ENCODE measurements at places on chromosomes 7 and 10. TPM values are rescaled to one million over a fixed set of nuclear protein-coding genes. Genes with fewer than 3 reads are reported as not detected.

DNA sequence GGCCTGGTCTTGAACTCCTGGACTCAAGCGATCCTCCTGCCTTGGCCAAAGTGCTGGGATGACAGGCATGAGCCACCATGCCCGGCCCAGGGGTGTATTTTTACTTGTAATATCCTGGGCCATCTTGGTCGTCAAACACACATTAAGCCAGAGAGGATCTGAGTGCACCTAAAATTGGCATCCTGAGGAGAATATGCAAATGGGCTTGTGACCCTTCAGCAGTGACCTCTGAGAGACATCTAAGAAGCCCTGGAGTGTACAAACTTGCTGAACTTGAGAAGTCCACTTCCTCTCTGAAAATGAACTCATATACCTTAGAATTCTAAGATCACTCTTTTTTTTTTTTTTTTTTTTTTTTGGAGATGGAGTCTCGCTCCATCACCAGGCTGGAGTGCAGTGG, 372.0 kb upstream of the C7orf33 start:
- DNase-seq = no peak

- DNase-seq = no peak
Observed at GRCh38 chr10:23199768-23200511, 7.8 kb downstream of the PTF1A start.

DNA sequence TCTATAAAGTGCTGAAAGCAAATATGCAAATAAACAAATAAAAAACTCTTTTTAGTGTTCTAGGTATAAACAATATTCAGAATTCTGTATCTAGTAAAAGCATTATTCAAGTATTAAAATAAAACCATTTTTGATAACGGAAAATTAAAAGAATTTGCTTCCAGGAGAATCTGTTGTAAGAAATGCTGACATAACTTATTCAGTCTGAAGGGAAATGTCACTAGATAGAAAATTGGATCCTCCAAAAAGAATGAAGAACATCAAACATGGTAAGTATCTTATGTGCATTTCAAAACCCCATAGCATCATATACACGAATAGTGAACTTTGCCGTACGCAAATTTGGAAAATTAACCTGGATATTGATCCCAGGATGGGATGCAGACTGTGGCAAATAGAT, 506.7 kb downstream of the GLRX3 start:
- DNase-seq = no peak

DNA sequence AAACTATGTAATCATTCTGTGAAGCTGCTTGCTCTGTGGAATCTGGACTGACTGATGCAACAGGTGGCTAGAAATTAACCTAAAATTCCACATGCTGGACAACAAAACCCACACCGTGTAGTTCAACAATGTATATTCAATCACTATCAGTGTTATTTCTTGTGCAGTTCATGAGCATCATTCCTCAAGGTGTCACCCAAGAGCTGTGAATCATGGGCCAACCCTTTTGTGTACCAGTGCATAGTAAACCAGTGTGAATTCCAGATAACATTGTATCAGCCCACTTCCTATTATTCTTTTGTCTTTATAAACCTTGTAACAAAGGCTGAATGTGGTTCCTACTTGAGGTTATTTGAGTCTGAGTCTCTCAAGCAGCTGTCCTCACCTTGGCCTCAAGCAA, 905.2 kb upstream of the ZNF722 start:
- no peak for DNase-seq

GRCh38 chr10:76285515-76285914, 854.1 kb downstream of the LRMDA start:
- no peak for DNase-seq

- DNase-seq = no peak
Observed at GRCh38 chr10:114931072-114931679, 6.8 kb upstream of the TRUB1 start.

The LYZL2 gene
- not detected for total RNA-seq

The CACNB2 gene
- 6.5 TPM for total RNA-seq

DNA sequence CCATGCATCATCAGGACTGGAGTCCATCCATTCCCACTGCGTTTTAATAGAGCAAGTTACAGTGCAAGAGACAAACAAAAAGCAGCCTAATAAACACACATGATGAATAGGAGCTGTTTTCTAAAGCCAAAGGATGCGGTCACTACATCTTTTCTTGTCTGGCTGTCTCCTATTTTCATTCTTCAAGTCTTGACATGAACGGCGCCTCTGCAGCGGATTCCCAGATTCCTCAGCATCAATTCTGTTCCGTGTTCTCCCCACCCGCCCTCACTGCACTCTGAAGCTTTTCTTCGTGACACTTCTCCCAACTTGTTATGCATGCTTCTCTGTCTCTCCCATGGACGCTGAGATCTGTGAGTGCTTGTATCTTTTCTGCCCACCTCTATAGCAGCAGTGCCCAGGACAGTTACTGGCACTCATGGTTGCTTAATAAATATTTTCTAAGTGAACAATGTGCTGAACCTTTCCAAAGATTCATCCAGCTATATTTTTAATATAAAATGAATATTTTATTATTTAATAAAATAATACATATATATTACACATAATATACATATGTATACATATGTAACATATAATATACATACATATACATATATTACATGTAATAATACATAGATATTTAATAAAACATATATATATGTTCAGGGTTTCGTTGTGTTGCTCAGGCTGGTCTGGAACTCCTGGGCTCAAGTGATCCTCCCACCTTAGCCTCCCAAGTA, 242.9 kb downstream of the ABCA13 start:
- no peak for DNase-seq

The FLNC gene
- total RNA-seq = 6.9 TPM

GRCh38 chr7:87878208-87878735, 2.0 kb downstream of the DBF4 start:
- DNase-seq = no peak

GRCh38 chr7:47507522-47507921, 74.4 kb downstream of the TNS3 start:
- DNase-seq = no peak

The RBP4 gene
- total RNA-seq = 0.72 TPM

GRCh38 chr7:105653441-105654005, 72.2 kb upstream of the EFCAB10 start:
- DNase-seq = no peak

- no peak for DNase-seq
Observed at GRCh38 chr10:95920798-95921426, 13.1 kb downstream of the CC2D2B start.

DNA sequence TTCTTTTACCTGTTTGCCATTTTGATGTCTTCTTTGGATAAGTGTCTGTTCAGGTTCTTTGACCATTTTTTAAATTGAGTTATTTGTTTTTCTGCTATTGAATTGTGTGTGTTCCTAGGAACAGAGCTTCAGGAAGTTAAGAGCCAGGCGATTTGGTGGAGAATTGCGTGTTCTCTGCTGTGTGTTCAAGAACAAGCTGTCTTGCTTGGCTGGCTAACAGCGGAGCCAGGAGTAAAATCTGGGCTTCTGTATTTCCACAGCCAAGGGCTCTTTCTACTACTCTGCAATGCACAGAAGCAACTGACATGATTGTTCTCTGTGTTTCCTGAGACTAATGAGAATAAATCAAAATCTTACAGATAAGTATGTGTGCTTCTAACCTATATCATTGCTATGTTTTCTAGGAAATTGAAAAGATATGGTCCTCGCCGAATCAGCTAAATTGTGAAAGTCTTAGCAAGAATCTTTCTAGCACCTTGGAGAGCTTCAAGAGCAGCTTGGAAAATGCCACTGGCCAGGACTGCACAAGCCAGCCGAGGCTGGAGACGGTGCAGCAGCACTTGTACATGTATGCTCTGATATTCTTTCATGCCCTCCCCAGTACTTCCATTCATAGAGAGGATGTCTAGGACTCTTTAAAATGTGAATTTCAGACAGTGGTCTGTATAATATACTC, 124.2 kb downstream of the ABCA13 start:
- DNase-seq = no peak

- no peak for DNase-seq
Observed at GRCh38 chr10:82206831-82207230, 331.8 kb downstream of the NRG3 start.

The MSRB2 gene
- 29.8 TPM for total RNA-seq

- DNase-seq = no peak
Observed at GRCh38 chr7:108604307-108605077, 34.8 kb downstream of the DNAJB9 start.

The CCDC3 gene
- 1.6 TPM for total RNA-seq

GRCh38 chr10:11224321-11224720, 206.6 kb downstream of the CELF2 start:
- no peak for DNase-seq

DNA sequence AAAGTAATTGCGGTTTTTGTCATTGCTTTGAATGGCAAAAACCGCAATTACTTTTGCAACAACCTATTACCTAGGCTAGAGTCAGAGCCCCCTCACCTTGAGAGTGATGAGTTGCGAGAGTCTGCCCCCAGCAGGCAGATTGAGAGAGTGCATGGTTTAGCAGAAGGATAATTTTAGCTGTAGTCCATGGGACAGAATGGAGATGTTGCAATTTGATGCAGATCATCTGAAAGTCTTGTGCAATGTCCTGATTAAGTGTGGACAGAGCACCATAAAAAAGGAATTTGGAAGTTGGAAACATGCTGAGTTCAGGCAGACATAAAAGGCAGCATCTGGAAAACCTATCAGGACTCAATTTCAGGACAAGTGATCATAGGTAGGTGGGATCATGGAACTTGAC, 48.7 kb downstream of the GPR141 start:
- DNase-seq = peak; percentile 16

The RADIL gene
- 2.0 TPM for total RNA-seq

The GPR85 gene
- total RNA-seq = 0.20 TPM

DNA sequence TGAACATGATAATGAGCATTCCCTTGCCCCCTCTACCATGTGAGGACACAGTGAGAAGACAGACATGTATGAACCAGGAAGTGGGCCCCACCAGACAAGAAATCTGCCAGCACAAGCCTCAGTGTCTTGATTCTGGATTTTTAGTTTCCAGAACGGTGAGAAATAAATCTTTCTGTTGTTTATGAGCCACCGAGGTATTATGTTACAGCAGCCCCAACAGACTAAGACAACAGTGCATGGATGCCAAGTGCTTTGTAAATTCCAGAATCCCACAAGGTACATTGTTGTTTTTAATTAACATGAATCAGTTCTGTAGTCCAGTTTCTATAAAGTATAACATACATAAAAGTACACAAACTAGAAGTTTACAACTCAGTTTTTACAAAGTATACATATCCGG, 162.2 kb downstream of the ARHGAP21 start:
- DNase-seq = no peak

DNA sequence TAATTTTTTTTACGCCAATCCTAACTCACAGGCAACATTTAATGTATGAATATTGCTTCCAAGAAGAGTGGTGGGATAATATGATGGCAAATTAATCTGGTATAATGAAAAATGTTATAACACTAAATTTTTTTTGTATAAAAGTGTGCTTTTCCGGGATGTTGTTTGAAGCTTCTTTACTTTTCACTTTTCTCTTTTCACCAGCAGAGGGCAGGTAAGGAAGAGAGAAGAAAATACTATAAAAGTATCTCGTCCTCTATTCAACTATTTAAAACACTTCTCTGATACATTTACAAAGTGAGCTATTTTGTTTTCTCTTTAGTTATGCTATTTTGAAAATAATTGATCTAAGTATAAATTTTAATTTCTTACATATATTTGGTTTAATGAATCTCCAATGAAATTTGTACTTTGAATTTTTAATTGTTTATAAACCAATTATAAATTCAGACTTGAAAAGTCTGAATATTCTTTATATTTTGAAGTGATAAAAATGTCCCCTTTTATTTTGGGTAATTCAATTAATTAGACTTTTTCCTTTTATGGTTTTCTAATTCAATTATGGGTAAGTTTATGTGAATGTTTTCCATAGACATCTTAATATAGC, 20.7 kb upstream of the CFTR start:
- no peak for DNase-seq

DNA sequence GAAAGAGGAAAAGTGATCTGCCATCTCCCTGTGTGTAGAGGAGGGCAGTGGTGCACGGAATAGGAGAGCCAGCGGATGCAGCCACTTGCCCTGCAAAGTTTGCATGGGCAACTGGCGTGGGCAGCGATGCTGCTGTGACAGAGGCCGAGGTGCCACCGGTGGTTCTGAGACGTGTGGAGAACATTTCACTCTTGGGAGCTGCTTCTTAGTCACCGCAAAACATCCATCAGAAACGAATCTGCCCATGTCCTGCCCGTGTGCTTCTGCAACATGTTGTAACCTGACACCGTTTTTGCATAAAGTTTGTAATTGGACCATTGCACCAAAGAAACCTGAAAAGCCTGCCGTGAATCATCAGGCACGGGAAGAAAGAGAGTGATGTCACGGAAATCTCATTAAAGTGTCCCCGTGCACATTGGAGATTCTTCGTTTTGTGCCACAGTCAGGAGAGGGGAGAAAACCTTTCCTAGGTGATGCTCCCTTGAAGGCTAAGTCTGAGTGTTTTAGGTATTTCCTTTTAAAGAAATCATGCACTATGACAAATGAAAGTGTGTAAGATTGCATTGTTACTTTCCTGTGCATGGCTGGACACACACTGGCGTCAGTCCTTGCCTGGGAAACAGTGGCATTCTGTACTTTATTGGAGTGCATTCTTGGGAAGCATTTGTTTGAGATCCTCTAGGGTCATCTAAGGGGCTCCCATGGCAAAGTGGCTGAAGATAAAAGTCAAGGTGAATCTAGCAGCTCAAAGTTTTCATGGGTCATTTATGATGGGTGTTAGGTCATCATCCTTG, 302.6 kb downstream of the KLF6 start:
- no peak for DNase-seq

Data from progenitor cell of endocrine pancreas (in vitro differentiated cells).